Endodermal cell (in vitro differentiated cells): ENCODE measurements at places on chromosomes 2 and 18. TPM values are rescaled to one million over a fixed set of nuclear protein-coding genes. Genes with fewer than 3 reads are reported as not detected.

- DNase-seq: no peak
These were observed 41.6 kb downstream of the SEMA4F start for GRCh38 chr2:74695663-74696062.

GRCh38 chr2:192413812-192414681, 219.3 kb upstream of the TMEFF2 start:
- no peak for DNase-seq

Gene INPP5D
- 0.66 to 1.4 TPM (median 1.2 TPM) in 3 replicates for total RNA-seq

- DNase-seq: peak; percentile 68
These were observed 200.1 kb downstream of the BCL11A start for GRCh38 chr2:60353406-60353800.

DNA sequence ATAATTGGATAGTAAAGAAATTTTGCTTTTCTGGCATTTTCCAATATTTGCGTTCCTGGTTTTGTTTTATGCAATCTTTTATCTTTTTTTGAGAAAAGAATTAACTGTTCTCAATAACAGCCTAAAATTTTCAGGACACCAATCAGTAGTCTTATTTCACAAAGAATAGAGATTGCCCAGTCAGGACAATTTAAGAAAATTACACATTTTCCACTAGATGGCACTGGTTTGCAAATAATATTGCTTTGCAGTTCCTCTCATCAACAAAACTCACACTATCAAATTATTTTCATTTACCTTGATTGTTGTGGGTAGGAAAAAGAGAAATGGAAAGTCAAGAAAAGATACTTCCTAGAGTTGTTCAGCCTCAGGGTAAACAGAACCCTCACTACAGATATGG, 2.4 kb upstream of the RBM45 start:
- no peak for DNase-seq

DNA sequence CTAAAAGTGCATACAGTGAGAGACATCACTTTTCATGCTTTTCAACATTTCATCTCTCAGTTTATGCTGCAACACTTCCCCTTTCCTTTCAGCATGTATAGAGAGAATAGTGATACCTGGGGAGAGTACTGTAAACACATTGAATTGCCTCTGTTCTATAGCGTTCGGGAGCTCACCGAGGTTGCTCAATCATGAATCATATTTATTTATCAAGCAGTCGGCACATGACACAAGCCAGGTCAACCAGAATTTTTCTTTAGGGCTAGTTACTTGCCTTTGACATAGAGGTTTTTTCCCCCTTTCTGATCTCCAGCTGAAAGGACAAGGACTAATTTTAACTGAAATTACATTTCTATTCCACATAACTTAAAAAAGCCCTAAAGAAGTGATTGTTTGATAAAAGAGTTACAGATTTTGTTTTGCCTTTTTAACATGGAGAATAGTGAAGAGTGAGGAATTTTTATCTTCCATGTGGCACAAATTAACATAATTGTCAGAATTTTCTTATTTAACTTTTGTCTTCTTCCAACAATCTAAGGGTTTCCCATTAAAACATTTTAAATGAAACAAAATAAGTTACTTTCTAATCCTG, 690.9 kb upstream of the TMEFF2 start:
- DNase-seq: no peak

GRCh38 chr2:187962538-187962937, 329.1 kb upstream of the GULP1 start:
- DNase-seq: no peak

DNA sequence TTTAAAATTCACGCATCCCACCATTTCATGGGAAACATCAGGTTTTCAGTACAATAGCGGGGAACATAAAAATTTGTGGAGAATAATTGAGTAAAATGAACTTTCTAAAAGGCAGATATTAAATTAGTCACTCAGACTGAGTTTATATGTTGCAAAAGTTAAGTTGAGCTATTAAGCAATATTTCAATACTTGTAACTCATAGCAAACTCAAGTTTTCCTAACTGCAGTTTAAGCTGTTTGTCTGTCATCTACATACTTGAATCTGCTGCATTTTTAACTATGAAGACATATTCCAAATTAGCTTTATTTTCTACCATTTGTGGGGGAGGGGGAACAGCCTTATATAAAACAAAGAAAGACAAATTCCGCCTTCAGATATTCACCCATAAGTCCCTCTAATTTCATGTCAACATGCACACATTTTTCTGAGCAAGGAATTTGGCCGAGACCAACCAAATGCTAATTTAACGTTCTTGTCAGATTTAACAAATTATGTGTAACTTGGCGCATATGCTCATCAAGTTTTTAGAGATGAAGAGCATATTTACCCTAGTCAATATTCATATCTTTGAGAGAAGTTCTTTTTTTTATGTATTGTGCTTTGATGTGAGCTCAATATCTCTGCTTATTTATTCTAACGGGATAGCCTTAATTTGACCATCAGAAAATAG, 462.9 kb downstream of the TXNL1 start:
- no peak for DNase-seq
